Fibroblast of skin of scalp (primary cell): ENCODE measurements at places on chromosomes 2 and 18.

GRCh38 chr2:239559417-239560261 lies 158.8 kb upstream of the HDAC4 start:
- DNase-seq = no peak

- DNase-seq = no peak
Measured at GRCh38 chr18:74457725-74458421, 765 bp upstream of the DIPK1C start.

DNA sequence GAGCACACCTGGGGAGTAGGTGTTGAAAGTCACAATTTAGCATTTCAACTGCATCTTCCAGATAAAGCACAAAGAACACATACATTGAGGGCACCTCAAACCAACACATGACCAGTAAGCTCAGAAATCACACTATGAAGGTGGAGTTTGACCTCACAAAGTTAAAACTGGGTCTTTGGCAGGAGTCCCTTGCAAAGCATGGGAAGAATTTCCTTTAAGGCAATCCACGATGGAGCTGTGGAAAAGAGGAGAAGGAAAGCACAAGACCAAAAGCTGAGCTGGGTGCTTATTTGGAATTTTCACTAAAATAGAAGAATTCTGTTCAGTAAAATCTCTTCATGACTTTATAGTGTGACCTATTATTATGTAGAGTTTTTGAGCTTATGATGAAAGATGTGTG lies 212.9 kb upstream of the APCDD1 start:
- peak; percentile 40 for DNase-seq

GRCh38 chr2:204108781-204109295 lies 172.3 kb downstream of the ICOS start:
- DNase-seq = no peak
